SHP77 (cell line): ENCODE measurements at places on chromosomes 5 and 9.

- no peak for DNase-seq
Measured at GRCh38 chr5:170293273-170293672, 4.3 kb downstream of the LCP2 start.

DNA sequence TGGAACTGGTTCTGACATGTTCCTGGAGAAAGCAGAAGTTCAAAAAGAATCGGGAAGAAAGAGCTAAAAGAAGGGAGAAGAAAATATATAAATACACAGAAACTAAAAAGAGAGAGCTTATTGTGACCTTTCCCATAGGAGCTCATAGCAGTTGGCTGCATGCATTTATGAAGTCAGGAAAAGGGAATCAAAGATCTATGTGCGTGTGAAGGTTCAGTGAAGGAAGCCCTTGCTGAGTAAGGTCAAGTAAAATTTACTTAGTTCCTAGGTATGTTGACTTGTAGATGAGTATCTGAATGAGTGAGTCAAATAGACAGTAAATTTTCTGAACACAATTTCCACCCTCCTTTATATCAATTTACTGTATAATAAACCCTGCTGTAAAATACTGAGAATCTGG is 632.5 kb downstream of the SLCO4C1 start:
- peak; percentile 9 for DNase-seq

GRCh38 chr5:171322527-171322926 is 13.5 kb downstream of the TLX3 start:
- DNase-seq, result no peak

DNA sequence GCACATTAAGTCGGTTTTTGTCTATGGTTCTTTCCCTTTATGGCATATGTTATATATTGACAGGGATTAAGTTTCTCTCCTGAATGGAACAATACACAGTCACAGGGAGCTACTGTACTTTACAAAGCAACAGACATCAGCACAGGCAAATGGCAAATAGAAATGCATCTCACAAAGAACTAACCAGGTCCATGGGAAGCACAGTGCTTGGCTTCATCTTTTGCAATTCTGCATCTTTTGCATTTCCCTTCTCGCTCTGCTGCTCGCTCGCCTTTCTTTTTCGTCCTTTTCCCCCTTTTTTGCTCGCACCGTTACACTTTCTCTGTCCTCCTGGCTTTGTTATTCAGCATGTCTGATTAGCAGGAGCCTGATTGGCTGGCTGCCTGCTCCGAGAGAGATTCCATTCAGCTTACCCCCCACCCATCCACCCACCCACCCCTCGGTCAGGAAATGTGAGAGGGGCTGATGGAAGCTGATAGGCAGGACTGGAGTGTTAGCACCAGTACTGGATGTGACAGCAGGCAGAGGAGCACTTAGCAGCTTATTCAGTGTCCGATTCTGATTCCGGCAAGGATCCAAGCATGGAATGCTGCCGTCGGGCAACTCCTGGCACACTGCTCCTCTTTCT is at the start of gene ADAMTSL1:
Gene ADAMTSL1, plus strand, starts transcription at position 502 of the 628 bp plus-strand sequence. Its CDS starts 80 bp downstream, at position 582.
- peak; percentile 27 for DNase-seq

DNA sequence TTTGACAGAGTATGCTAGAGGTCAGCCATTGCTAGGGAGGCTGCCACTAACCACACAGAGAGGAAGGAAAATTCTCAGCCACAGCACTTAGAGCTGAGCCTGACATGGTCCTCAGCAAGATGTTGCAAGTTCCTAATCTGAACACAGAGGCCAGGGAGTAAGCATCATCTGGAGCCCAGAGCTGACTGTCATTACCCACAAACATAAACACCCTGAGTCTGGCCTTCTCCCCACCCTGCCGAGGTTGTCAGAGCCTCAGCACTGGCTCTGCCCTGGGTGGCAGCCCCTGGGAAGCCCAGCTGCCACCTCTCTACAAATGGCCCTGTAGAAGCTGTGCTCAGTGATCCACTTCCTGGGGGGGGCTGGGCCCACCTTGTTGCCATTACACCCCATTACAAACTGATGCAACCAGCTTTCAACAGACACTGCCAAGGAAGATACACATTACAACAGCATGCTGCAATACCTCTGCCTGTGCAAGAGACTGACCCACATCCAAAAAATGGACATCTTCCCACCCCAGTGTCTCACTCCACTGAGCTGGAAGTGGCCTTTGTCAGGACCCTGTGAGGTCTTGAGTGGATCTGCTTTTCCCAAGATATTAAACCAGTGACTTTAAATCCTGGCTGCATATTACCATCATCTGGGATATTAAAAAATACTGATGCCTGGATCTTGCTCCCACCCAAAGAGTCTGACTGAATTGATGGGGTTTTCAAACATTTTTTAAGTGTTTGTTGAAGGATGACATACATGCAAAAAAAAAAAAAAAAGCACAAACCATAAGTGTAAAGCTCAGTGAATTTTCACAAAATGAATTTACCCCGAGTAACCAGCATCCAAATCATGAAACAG is 33.0 kb downstream of the IRF1 start:
- no peak for DNase-seq

- no peak for DNase-seq
Measured at GRCh38 chr5:171295801-171296200, 13.2 kb upstream of the TLX3 start.

DNA sequence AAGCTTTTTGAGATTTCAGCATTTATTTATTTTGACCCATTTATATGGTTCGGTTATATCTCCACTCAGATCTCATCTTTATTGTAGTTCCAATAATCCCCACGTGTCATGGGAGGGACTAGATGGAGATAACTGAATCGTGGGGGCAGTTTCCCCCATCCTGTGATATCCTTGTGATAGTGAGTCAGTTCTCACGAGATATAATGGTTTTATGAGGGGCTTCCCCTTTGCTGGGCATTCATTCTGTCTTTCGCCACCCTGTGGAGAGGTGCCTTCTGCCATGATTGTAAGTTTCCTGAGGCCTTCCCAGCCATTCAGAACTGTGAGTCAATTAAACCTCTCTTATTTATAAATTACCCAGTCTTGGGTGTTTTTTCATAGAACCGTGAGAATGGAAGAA is 96.5 kb upstream of the PCSK1 start:
- DNase-seq, result no peak

- no peak for DNase-seq
Measured at GRCh38 chr5:105573575-105573974, 2011.0 kb upstream of the NUDT12 start.

- no peak for DNase-seq
Measured at GRCh38 chr5:36392818-36393217, 91.1 kb upstream of the RANBP3L start.

DNA sequence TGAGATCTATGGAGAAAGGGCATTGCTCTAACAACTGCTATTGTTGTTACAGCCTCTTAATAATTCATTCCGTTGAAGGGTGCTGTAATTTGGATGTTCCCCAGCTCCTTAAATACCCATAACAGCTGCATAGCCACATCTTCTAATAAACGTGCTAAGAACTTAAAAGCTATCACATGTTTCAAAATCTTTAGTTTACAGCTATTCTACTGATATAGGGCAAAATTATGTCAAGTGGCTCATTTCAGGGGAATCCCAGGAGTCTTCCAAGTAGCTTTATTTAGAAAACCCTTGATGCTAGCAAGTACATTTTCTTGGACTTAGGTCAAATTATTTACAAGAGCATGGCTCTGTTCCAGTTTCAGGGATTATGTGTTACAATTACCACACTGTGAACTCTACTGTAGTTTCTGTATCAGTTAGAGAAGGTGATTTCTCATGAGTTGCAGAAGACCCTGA is 990.4 kb upstream of the ACO1 start:
- no peak for DNase-seq

- peak; percentile 40 for DNase-seq
Measured at GRCh38 chr5:180161420-180162303, 47.3 kb downstream of the RASGEF1C start.

DNA sequence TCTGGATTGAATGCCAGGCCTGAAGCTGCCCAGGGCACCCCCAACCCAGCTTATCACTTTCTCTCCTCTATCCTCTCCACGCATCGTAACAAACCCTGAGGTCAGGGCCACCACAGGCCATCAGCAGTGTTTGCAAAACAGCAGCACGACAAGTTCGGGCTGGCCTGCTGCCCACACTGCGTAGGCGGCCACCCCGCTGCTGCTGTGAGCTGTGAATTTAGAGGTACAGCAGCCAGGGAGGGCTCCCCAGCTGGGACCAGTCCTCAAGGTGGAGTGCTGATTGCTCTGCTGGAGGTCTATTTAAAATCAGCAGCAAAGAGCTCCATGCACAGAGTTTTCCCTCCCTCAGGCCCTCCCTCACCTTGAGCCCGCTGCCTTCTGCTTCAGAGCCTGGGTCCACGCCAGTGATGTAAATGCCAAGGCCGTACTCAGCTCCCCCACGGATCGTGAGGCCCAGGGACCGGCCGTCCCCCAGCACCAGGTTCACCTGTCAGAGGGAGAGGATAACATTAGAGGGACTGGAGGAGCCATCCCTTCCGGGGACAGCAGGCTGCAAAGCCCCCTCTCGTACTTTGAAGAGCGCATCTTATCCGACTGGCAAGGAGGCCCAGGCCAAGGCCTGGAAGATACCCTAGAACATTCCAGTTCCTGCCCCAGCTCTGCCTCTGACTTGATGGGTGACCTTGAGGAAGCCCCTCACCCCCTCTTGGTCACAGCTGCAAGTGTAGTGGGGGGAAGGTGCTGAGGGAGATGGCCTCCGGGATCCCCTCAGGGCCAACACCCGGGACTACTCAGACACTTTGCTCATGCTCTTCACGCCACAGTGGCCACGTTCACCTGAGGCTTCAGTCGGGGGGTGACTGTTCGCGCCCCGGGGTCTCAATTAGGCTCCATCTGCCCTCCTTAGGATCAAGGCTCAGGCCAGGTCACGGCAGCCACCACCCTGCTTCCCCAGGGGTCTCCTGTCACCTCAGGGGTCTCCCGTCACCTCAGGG is 39.1 kb downstream of the WHRN start:
- DNase-seq, result no peak

GRCh38 chr5:64979531-64979930 is 210.8 kb downstream of the CWC27 start:
- no peak for DNase-seq

GRCh38 chr5:39580702-39581453 is 156.1 kb upstream of the DAB2 start:
- DNase-seq, result no peak

DNA sequence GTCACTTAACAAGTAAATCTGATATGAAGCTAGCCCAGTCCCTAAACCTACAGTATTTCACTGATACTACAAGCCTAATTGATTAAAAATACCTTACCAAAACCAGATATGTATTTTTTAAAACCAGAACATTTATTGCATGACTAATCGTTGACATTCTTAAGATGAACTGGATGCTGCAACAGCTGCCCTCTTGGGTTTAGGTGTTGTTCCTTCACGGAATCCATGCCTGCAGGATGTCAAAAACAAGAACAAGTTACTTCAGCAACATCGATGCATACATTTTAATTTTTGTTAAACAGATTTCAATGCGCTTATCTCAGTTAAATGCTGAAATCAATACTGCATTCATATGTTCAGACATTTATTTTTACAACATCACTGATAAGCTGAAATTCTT is 2.7 kb downstream of the RPL37 start:
- DNase-seq, result no peak

DNA sequence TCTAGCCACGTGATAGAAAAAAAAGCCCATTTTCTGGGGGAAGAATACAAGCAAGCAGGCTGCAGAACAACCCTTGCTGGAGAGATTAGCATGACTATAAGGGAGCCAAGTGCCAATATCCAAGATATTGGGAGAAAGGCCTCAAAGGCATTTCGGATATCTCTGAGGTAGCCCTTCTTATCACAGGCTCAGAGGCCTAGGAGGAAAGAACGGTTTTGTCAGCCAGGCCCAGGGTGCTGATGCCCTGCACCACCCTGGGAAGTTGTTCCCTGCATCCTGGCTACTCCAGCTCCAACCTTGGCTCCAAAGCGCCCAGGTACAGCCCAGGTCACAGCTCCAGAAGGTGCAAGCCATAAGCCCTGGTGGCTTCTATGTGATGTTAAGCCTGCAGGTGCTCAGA is 66.4 kb downstream of the C9orf153 start:
- DNase-seq, result no peak

GRCh38 chr9:121272401-121272948 is 4.5 kb downstream of the GSN start:
- DNase-seq, result no peak

GRCh38 chr9:35609001-35609819 is 4.1 kb downstream of the TESK1 start:
- DNase-seq, result no peak

DNA sequence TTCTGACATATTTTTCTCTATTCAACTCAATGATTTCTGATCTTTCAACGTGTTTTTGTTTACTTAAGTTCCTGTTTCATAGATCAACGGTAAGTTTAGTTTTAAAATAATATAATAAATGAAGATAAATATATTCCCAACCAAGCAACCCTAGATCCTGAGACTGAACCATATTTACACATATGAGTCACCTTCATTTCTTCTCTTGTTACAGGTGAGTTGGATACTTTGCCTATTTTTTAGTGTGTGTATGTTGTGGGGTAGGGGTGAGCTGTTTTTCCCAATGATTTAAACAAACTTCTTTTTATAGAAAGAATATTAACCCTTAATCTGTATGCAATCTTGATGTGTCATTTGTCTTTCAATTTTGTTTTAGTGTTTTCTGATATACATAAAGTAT is 186.9 kb downstream of the MCTP1 start:
- DNase-seq, result no peak

GRCh38 chr5:59660737-59661136 is 232.8 kb downstream of the PDE4D start:
- DNase-seq, result no peak

DNA sequence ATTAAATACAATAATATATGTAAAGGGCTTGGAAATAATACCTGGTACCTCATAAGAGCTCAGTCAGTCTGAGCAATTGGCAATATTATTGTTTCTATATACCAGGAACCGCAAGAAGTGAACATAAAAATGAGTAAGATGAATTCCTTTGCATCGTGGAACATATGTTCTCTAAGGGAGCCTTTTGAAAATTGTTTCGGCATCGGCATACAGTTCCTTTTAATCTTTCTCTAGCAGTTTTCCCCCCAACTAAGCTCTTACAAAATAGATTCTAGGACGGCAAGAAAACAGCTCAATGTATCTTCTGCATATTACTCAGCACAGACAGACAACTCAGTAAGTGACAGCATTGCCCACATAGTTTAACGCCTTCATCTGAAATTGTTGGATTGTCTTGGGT is 426.6 kb upstream of the WWC1 start:
- no peak for DNase-seq

- DNase-seq, result peak; percentile 29
Measured at GRCh38 chr9:90441814-90442213, 200.8 kb downstream of the DIRAS2 start.

DNA sequence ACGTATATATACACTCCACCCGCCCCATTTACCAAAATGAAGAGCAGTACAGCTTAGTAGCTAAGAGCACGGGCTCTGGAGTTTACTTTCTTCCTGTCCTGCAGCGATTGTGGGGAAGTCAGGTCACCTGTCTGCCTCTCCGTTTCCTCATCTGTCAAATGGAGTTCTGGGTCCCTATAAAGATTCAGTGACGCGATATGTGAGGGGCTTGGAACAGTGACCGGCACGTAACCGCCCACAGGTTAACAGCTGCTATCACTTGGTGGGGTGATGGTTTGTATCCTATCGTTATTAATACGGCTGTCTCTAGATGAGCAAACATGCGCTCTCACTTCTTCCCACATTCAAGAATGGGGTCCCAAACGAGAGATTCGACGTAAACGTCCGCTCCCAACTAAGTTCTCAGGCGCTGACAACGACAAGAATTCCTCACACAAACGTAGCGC is 426 bp downstream of the FAM114A2 start:
- peak; percentile 39 for DNase-seq

GRCh38 chr9:23907343-23907742 is 81.3 kb upstream of the ELAVL2 start:
- no peak for DNase-seq

GRCh38 chr9:107147134-107147533 is 135.9 kb upstream of the RAD23B start:
- no peak for DNase-seq
